ENCODE measurements at places on chromosomes 12 and 14. TPM values are rescaled to one million over a fixed set of nuclear protein-coding genes. Genes with fewer than 3 reads are reported as not detected.

DPPA3 gene
- not detected for total RNA-seq

EPYC gene
- total RNA-seq, result 5.6 TPM

DNA sequence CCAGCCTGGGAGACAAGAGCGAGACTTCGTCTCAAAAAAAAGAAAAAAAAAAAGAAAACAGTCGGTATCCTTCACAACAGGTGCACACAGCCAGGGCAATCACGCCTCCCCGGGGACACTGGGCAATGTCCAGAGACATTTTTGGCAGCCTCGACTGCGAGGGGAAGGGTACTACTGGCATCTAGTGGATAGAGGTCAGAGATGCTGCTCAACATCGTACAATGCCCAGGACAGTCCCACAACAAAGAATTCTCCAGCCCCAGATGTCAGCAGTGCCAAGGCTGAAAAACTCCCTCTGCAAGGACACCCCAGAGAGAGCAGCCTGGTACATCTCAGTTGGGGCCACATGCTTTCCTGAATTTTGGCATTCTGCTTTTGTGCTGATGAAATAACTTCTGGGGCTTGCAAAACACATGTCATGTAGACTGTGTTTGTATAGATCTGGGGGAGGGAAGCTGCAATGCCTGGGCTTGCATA, 21.5 kb downstream of the ALDH2 start:
- DNase-seq, result no peak

DNA sequence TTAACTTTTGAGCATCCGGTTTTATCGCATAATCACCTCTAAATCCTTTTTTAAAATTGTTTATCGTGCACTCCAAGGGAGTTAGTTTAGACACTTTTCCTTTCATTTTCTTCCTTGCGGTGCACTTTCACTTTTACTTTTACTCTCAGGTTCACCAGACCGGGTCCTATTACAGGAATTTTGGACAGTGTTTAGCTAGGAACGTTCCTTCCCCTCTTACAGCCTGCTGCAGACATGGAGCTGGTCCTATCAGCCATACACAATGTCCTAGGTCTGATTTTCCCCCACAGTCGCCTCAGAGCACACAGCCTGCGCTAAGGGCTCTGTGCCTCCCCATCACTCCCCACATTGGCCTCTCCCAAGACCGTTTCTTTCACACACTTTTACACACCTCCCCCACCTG, 103.9 kb downstream of the ALG10 start:
- peak; percentile 22 for DNase-seq

- DNase-seq, result no peak
Measured at GRCh38 chr12:48512855-48513254, 12.6 kb upstream of the OR8S1 start.

- DNase-seq, result no peak
Measured at GRCh38 chr12:75378354-75378753, 12.5 kb upstream of the GLIPR1L2 start.

DNA sequence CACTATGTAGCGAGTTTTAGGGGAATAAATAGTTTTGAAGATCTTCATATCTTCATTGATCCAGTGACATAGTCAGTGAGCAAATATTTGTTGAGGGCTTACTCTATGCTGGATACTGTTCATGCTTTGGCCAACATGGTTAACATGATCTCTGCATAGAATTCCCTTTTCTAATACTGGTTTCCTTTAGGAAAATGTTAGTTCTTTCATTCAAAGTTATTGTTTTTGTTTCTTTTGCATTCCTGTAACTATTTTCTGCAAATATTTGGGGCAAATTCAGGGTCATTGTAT, 226.5 kb downstream of the C12orf50 start:
- no peak for DNase-seq

- no peak for DNase-seq
Measured at GRCh38 chr12:52749827-52750226, 27.3 kb downstream of the KRT76 start.

- no peak for DNase-seq
Measured at GRCh38 chr12:49568442-49569162, 660 bp upstream of the MCRS1 start.

GRCh38 chr12:124391340-124392261, 96.7 kb downstream of the RFLNA start:
- peak; percentile 51 for DNase-seq

CLEC4A gene
- total RNA-seq, result not detected

GRCh38 chr14:59333668-59334067, 131.5 kb downstream of the GPR135 start:
- DNase-seq, result no peak

DNA sequence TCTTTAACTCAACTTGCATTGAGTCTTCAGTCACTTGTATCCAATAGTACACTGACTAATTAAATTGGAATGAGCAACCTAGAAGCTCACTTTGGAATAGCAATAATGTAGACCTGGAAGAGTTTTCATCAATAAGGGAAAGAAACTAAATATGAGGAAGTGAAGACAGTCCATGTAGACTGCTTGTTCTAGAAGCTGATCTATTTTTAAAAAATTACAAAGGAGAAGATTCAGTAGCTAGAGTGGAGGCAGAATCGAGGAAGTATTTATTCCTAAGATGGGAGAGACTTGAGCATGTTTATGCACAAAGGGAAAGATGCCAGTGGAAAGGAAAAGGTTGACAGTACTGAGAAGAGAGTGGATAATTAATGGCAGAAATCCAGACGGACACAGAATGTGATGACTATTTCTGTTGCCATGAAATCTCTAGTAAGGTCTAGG, 156.3 kb upstream of the PDE3A start:
- peak; percentile 31 for DNase-seq

GRCh38 chr12:42373669-42374068, 47.7 kb downstream of the PPHLN1 start:
- no peak for DNase-seq
